ENCODE measurements at places on chromosomes 13 and 19.

- DNase-seq = no peak
Measured at GRCh38 chr13:74270018-74270417, 135.8 kb upstream of the KLF12 start.

DNA sequence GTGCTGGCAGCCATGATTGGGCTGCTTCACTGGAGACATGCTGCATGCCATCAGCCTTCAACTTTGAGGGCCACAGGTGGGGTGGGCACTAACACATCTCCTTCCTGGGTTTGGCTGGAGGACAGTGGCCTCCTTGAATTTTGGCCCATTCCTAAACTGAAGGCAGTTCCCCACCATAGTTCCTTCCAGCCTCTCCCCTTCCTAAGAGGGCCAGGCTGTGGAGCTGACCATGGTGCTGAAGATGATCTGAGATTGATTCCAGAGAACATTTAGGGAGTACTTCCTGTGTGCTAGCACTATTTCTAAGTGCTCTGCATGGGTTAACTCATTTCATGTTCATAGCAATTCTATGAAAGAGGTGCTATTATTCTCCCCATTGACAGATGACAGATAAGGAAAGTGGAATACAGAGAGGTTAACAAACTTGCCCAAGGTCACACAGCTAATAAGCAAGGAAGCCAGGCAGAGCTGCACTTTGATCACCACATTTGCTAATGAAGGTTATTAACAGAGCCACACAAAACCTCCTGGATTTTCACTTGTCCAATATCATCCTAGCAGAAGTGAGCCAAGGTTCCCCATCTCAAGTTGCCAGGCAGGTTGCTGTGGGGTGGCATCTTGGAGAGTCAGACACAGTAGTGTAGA, 175.3 kb downstream of the ZIC5 start:
- DNase-seq = peak; percentile 31

- DNase-seq = no peak
Measured at GRCh38 chr13:63731896-63732295, 2316.2 kb upstream of the PCDH20 start.

DNA sequence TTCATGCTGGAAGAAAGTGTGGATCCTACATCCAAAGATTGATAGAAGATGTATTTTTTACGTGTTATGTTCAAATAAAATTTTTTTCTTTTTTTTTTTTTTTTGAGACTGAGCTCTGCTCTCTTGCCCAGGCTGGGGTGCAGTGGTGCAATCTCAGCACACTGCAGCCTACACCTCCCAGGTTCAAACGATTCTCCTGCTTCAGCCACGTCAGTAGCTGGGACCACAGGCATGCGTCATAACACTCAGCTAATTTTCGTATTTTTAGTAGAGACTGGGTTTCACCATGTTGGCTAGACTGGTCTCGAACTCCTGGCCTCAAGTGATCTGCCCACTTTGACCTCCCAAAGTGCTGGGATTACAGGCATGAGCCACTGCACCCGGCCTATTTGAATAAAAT, 65.7 kb downstream of the KLF12 start:
- no peak for DNase-seq

DNA sequence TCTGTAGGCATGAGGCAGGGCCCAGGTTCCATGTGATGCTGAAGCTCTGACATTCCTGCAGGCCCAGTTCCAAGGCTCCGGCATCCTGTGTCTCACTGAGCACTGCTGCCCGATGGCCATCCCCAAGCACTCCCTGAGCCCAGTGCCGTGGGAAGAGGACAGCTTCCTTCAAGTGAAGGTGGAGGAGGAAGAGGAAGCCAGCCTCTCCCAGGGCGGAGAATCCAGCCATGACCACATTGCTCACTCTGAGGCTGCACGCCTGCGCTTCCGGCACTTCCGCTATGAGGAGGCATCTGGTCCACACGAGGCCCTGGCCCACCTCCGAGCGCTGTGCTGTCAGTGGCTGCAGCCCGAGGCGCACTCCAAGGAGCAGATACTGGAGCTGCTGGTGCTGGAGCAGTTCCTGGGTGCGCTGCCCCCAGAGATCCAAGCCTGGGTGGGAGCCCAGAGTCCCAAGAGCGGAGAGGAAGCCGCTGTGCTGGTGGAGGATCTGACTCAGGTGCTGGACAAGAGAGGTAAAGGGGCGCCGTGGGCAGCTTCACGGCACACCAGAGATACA, 8.0 kb downstream of the ZSCAN22 start:
- DNase-seq = no peak

- no peak for DNase-seq
Measured at GRCh38 chr13:114100446-114101357, 31.7 kb downstream of the RASA3 start.

DNA sequence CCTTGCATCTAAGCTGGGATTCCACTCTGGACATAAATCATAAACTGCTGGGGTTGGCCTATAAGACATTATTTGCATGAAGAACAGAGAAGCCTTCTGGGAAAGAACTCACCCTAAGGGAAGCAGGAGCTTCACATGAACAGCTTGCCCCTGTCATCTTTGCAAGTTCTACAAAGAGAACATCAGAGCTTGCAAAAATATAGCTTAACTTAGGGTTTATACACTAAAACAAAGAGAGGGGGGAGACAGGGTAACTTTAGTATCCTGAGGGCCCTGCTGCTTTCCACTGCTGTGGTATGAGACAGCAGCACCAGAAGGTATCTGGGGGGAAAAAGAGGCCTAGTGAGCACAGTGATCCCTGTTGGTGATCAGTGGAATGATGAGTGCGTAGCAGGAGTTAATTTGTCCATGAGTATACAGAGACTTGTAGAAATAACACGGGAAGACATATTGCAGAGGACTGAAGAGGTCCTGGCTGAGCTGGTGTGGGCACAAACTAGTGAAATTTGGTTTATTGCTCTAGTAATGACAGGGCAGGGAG, 116.1 kb upstream of the TSC22D1 start:
- no peak for DNase-seq

GRCh38 chr13:107339209-107339608, 771.3 kb upstream of the ARGLU1 start:
- no peak for DNase-seq

- no peak for DNase-seq
Measured at GRCh38 chr19:2476451-2477140, 669 bp downstream of the GADD45B start.

DNA sequence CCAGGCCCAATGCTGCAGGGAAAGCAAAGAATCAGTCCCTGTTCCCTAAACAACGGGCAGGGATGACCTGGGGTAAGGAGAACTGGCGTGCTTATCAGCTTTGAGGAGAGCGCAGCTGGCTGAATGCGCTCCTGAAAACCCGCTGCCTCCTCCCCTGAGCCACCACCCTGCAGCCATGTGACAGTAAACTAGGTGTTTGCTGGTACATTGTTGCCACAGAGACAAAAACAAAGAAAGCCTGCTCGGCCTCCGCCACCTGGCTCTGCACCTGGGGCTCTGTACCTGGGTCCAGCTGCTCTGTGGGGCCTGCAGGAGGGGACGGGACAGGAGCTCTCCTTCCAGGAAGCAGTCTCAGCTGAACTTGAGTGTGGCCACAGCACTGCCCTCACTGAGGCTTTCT, 21.8 kb downstream of the MCF2L start:
- DNase-seq = no peak

DNA sequence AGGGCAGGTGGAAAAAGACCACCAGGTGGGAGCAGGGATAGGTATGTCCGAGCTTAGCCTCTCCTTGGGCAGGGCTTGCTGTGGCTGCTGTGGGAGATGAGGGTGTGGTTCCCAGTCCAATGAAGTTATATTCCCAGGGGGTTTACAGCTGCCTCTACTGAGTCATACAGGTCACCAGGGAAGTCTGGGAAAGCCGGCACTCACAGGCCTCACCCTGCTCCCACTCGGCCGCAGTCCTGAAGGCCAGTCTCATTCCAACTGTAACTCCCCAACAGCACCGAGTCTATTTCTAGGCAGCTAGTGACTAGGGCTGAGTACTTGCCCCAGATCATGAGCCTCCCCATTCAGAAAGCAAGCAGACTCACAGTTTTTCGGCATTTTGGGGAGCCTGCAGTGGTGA, 77.1 kb downstream of the FNDC3A start:
- DNase-seq = no peak

- no peak for DNase-seq
Measured at GRCh38 chr13:33931397-33932311, 113.7 kb downstream of the RFC3 start.
